Aortic smooth muscle cell (primary cell): ENCODE measurements at places on chromosomes 5 and 9. TPM values are rescaled to one million over a fixed set of nuclear protein-coding genes. Genes with fewer than 3 reads are reported as not detected.

The F12 gene
- total RNA-seq: 0.25 and 0.26 TPM in 2 replicates

The FAM200C gene
- total RNA-seq: 3.0 and 3.7 TPM in 2 replicates

The FYB1 gene
- 0.26 and 0.75 TPM in 2 replicates for total RNA-seq

The PTGER4 gene
- total RNA-seq: 20.6 and 66.8 TPM in 2 replicates

The TOR2A gene
- total RNA-seq: 2.3 and 2.8 TPM in 2 replicates

The SLC34A3 gene
- total RNA-seq: 0.06 and 0.13 TPM in 2 replicates

The CCL28 gene
- total RNA-seq: 1.1 and 1.6 TPM in 2 replicates

The SOX30 gene
- not detected in 2 replicates for total RNA-seq

The MYORG gene
- total RNA-seq: 0.92 and 1.2 TPM in 2 replicates

The STKLD1 gene
- total RNA-seq: 0.44 and 0.79 TPM in 2 replicates

The PTPA gene
- 173 and 176 TPM in 2 replicates for total RNA-seq

The CDC20B gene
- 0.06 and 0.13 TPM in 2 replicates for total RNA-seq

The LCN15 gene
- total RNA-seq: not detected in 2 replicates

The MEIKIN gene
- 0.06 TPM in 1 of 2 replicates, not detected in the other for total RNA-seq

The ACTBL2 gene
- 0.06 TPM in 1 of 2 replicates, not detected in the other for total RNA-seq

The CD274 gene
- 2.1 and 2.4 TPM in 2 replicates for total RNA-seq

The TMEM171 gene
- 1.2 and 3.6 TPM in 2 replicates for total RNA-seq

The ANKRD18A gene
- 0.06 and 0.13 TPM in 2 replicates for total RNA-seq

The PLAC8L1 gene
- total RNA-seq: 0.25 and 0.40 TPM in 2 replicates

The FAM221B gene
- not detected in 2 replicates for total RNA-seq

The REEP5 gene
- total RNA-seq: 61.7 and 67.0 TPM in 2 replicates

The SLC6A3 gene
- total RNA-seq: not detected in 2 replicates

The LCP2 gene
- not detected in 2 replicates for total RNA-seq

The DNM1 gene
- 1.1 and 3.0 TPM in 2 replicates for total RNA-seq

The ZNF474 gene
- 0.12 and 0.13 TPM in 2 replicates for total RNA-seq
